ENCODE measurements at places on chromosomes 16 and 17.

GRCh38 chr17:4301066-4301465 lies 37.3 kb upstream of the ANKFY1 start:
- H3K27me3 ChIP-seq: no peaks in the 10 kb centered on the region
- no peak overlapping the region for H3K27ac ChIP-seq
- H3K36me3 ChIP-seq: peaks cover 3% of the 10 kb centered on the region
- H3K4me3 ChIP-seq: no peak overlapping the region
- DNase-seq: no peak

DNA sequence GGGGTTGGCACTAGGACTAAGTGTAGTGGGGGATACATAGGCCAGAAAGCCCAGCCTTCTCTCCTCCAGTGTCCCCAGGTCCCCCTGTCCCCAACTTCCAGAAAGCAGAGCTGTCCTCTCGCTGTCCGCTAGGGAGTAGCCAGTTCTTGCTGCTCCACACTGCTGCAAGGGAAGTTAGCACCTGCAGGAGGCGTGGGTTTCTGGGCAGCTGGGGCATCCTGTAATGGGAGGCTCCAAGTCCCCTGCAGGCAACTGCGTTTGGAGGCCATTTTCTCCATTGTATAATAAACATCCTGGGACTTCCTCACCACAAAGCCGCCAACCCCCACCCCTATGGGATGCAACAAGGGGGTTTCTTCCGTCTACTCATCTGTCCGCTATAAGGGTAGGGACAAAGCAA lies 1.7 kb downstream of the RPRML start:
- DNase-seq: peak; percentile 61
- H3K4me3 ChIP-seq: peak overlapping the region; percentile 93
- H3K36me3 ChIP-seq: no peaks in the 10 kb centered on the region
- peak overlapping the region; percentile 50 for H3K27ac ChIP-seq

- H3K4me3 ChIP-seq: peak overlapping the region; percentile 93
- no peak for DNase-seq
- no peaks in the 10 kb centered on the region for H3K36me3 ChIP-seq
- peaks cover 11% of the 10 kb centered on the region for H3K27me3 ChIP-seq
Measured at GRCh38 chr16:67190448-67191399, 788 bp upstream of the EXOC3L1 start.

DNA sequence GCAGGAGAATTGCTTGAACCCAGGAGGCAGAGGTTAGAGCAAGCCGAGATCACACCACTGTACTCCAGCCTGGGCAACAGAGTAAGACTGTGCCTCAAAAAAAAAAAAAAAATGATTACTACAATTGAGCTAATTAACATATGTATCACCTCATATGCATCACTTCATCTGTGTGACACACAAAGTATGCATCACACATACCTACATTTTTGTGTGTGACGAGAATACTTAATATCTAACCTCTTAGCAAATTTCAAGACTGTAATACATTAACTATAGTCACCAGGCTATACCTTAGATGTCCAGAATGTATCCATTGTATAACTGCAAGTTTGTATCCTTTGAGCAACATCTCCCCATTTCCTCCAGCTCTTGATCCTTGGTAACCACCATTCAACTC lies 214.2 kb upstream of the MON1B start:
- no peak for DNase-seq
- H3K36me3 ChIP-seq: no peaks in the 10 kb centered on the region
- H3K27ac ChIP-seq: no peak overlapping the region
- H3K4me3 ChIP-seq: no peak overlapping the region
- no peaks in the 10 kb centered on the region for H3K27me3 ChIP-seq
- no peaks in the 10 kb centered on the region for H3K4me1 ChIP-seq

- no peak overlapping the region for H3K27ac ChIP-seq
- peaks cover 10% of the 10 kb centered on the region for H3K36me3 ChIP-seq
- H3K27me3 ChIP-seq: no peaks in the 10 kb centered on the region
- peaks cover 6% of the 10 kb centered on the region for H3K4me1 ChIP-seq
Measured at GRCh38 chr17:69042308-69042707, 18.4 kb downstream of the ABCA9 start.

DNA sequence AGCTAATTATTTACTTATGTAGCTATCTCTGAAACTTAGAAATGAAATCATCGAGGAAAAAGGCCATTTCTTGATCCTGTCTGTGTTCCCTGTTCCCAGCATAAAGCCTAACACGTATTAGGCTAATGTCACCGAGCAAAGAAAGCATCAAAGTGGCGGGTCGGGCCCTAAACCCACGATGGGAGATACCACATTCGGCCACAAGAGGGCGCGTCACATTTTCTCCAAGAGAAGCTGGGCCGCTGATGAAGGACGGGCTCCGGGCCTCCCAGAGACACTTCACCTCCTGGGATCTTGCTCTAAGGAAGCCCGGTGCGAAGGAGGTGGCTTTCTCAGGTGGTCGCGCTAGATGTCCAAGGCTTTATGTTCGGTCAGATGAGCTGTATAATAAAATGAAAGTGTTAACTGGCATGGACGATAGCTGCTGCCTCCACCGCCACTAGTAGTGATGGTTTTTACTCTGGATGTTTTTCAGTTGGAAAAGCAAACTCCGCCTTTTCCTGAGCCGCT lies 853 bp upstream of the PDK2 start:
- DNase-seq: peak; percentile 98
- no peaks in the 10 kb centered on the region for H3K36me3 ChIP-seq
- H3K27ac ChIP-seq: peak overlapping the region; percentile 92

- no peak overlapping the region for H3K27ac ChIP-seq
- no peak for DNase-seq
- H3K27me3 ChIP-seq: no peaks in the 10 kb centered on the region
- peaks cover 80% of the 10 kb centered on the region for H3K4me1 ChIP-seq
- H3K36me3 ChIP-seq: peaks cover 14% of the 10 kb centered on the region
Measured at GRCh38 chr16:84606081-84606875, 11.6 kb downstream of the COTL1 start.

GRCh38 chr17:29215717-29216116 lies 30.9 kb upstream of the CRYBA1 start:
- H3K4me3 ChIP-seq: no peak overlapping the region
- H3K4me1 ChIP-seq: peaks cover 29% of the 10 kb centered on the region
- no peaks in the 10 kb centered on the region for H3K27me3 ChIP-seq
- no peaks in the 10 kb centered on the region for H3K36me3 ChIP-seq

DNA sequence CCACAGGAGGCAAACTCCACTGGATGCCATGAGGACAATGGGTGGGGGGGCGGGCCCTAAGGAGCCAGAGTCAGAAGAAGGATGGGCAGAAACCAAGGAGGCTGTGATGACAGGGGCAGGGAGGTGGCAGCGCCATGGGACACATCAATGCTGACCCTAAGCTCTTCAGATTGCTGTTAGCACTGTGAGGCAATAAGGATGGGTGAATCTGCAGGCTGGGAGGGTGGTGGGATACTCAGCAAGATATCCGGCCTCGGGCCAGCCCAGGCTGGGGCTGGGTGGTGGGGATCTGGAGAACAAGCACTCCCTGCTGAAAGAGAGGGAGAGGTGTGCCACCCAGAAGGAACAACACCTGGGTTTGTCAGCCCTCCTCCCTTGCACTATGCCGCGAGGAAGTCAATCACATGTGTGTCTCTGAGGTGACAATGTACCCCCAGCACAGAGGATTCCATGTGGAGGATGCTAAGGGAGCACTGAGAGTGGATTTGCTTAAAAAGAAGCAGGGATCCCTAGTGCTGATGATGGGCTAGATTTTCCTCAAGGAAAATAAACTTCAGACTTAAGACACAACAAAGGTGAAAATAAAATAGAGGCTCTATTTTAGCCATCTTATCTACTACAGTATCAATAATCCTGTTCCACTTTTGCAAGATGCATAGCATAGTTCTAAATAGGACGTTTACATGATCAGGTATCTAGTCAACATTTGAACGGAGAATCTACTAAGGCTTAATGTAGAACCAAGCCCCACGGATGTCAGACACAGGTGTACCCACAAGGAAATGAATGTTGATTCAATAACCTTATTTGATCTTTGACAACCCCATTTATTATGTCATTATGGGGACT lies 22.6 kb downstream of the SMPD3 start:
- no peaks in the 10 kb centered on the region for H3K4me1 ChIP-seq
- DNase-seq: no peak
- H3K36me3 ChIP-seq: no peaks in the 10 kb centered on the region
- H3K27me3 ChIP-seq: peaks cover 2% of the 10 kb centered on the region
- no peak overlapping the region for H3K4me3 ChIP-seq
- H3K27ac ChIP-seq: no peak overlapping the region

GRCh38 chr17:27339836-27340550 lies 46.1 kb downstream of the WSB1 start:
- H3K27ac ChIP-seq: no peak overlapping the region
- no peak for DNase-seq
- H3K36me3 ChIP-seq: no peaks in the 10 kb centered on the region
- H3K4me3 ChIP-seq: no peak overlapping the region
- peaks cover 9% of the 10 kb centered on the region for H3K4me1 ChIP-seq
- no peaks in the 10 kb centered on the region for H3K27me3 ChIP-seq

DNA sequence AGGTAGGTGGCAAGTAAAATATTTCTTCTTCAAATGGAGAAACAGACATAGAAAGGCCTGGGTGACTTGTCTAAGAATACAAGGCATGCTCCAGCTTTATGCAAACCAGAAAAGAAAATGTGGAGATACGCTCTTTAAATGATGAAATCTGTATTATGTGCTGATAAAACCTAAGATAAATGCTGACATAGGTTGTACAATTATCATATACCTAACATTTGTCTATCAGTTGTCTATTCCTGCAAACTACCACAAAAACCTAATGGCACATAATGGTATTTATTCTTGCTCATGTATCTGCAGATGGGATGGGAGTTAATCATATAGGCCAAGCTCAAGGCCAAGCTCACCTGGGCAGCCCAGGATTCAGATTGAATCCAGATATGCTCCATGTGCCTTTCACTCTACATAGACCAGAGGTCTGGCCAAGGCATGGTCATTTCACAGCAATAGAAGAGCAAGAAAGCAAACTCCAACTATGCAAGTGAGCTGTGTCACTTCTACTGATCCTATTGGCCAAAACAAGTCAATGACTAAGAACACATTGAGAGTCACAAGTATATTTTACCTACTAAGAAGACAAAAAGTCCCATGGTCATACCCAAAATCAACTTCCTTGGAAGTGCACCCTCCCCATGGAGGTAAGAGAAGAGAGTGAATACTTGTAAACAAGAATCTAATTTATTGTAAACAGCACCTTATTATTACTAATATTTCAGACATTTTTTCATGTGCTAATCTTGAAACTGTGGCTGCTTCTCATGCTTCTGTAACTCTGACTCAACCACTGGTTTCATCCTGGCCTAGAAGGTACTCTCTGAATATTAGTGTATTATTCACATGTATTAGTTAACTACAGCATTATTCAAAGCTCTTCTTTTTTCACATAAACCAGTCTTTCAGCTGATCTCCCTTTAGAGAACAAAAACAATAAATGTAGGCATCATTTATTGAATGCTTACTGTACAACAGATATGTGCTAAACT lies 270.7 kb upstream of the SOX9 start:
- no peaks in the 10 kb centered on the region for H3K27me3 ChIP-seq
- H3K27ac ChIP-seq: no peak overlapping the region
- no peaks in the 10 kb centered on the region for H3K36me3 ChIP-seq

DNA sequence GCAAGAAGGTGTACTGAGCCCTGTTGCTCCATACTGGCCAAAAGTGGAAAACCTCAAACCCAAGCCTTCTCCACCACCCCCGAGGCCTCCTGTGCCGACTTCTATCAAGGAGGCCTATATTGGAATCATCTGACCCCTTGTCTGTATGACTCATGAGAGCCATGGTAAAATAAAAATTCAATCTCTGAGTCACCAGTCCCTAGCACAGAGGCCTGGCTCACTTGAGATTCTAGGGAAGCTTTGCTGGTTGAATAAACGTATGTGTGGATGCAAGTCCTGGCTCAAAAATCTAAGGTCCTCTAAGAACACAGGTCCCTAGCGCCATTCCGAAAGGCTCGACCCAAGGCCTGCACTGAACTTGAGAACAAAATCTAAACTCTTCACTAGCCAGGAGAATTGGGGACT lies 15.0 kb downstream of the NSMCE1 start:
- no peak for DNase-seq
- H3K4me3 ChIP-seq: no peak overlapping the region
- H3K27me3 ChIP-seq: no peaks in the 10 kb centered on the region
- peaks cover 10% of the 10 kb centered on the region for H3K4me1 ChIP-seq
- no peaks in the 10 kb centered on the region for H3K36me3 ChIP-seq
- no peak overlapping the region for H3K27ac ChIP-seq

- H3K27me3 ChIP-seq: peaks cover 19% of the 10 kb centered on the region
- H3K4me1 ChIP-seq: no peaks in the 10 kb centered on the region
- H3K4me3 ChIP-seq: no peak overlapping the region
- no peak for DNase-seq
Measured at GRCh38 chr16:6131526-6132050, 1034.0 kb upstream of the EEF2KMT start.

DNA sequence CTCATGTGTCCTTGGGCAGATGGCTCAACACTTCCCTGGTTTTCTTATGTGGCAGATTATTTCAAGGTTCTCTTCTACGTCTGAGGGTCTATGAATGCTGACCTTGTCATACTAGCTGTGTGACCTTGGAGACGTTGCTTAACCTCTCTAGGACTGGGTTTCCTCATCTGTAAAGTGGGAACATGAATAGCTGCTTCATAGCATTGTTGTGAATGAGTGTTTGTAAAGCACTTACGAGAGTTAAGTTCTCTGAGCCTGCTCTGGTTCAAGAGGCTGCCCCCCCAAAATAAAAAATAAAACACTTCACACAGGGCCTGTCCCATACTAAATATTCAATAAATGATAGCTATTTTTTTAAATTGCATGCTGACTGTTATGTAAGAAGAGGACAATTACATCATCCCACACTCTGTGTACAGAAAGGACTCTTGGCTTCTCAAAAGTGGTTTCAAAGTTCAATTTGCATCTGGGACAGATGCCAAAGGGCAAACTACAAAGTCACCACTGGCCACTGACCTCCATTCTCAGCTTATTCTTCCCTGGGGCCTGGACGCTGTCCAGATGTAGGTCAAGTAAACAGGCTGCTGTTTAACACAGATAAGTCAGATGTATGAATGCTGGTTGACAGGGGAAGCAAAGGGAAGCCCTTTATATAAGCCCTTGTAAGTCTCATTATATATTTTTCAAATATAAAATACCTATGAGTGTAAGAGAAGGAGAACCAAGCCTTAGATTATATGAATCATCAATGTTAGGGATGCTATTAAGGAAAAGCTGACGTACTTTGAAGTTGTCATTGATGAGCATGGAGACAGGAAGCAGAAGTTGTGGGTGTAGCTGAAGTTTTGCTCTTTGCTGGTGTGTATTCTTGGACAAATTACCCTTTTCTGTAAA lies 15.4 kb upstream of the NDEL1 start:
- H3K4me3 ChIP-seq: no peak overlapping the region
- H3K27ac ChIP-seq: no peak overlapping the region
- no peak for DNase-seq
- no peaks in the 10 kb centered on the region for H3K36me3 ChIP-seq
- peaks cover 47% of the 10 kb centered on the region for H3K27me3 ChIP-seq

- no peaks in the 10 kb centered on the region for H3K27me3 ChIP-seq
- no peak overlapping the region for H3K4me3 ChIP-seq
- H3K4me1 ChIP-seq: peaks cover 11% of the 10 kb centered on the region
- no peak for DNase-seq
- H3K36me3 ChIP-seq: no peaks in the 10 kb centered on the region
Measured at GRCh38 chr16:14399378-14400284, 230.4 kb downstream of the PARN start.

All from neural crest cell (in vitro differentiated cells).